ENCODE measurements at places on chromosomes 5 and 9. TPM values are rescaled to one million over a fixed set of nuclear protein-coding genes. Genes with fewer than 3 reads are reported as not detected.

Gene HTR1A
- total RNA-seq: not detected

DNA sequence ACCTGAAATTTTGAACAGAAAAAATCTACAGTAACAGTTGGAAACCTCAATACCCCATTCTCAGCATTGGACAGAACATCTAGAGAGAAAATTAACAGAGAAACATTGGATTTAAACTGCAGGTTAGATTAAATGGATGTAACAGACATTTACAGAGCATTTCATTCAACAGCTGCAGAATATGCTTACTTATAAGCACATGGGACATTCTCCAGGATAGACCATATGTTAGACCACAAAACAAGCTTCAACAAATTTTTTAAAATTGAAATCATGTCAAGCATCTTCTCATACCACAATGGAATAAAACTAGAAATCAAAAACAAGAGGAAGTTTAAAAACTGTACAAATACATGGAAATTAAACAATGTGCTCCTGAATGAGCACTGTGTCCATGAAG lies 316.3 kb downstream of the FAM170A start:
- H3K27me3 ChIP-seq: no peaks in the 10 kb centered on the region
- no peaks in the 10 kb centered on the region for H3K36me3 ChIP-seq
- no peak for DNase-seq
- no peaks in the 10 kb centered on the region for H3K4me1 ChIP-seq
- no peak overlapping the region for H3K27ac ChIP-seq
- no peak overlapping the region for H3K4me3 ChIP-seq

DNA sequence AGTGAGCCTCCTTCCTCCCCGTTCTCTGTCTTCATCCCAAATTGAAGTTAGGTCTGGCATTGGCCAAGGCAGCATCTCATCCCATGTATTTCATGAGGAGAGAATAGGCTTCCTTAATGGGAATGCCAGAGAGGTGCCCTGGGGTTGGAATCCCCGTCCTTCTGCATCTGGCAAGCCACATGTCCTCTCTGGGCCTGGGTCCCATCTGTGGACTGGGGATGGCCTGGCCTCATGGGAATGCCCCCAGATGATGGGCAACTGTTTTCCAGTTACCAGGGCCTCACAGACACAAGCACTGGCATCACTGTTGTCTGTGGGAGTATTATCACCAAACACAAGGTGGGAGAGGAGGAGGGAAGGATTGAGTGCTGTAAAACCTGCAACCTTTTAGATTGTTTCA lies 153.9 kb downstream of the FSTL4 start:
- no peak for DNase-seq
- H3K27me3 ChIP-seq: no peaks in the 10 kb centered on the region
- H3K27ac ChIP-seq: no peak overlapping the region
- H3K4me3 ChIP-seq: no peak overlapping the region
- H3K4me1 ChIP-seq: no peaks in the 10 kb centered on the region

Gene TBC1D9B
- total RNA-seq: 117 TPM

GRCh38 chr5:121086671-121087070 lies 622.6 kb downstream of the PRR16 start:
- H3K27me3 ChIP-seq: no peaks in the 10 kb centered on the region
- H3K4me1 ChIP-seq: no peaks in the 10 kb centered on the region
- no peaks in the 10 kb centered on the region for H3K36me3 ChIP-seq
- DNase-seq: no peak
- no peak overlapping the region for H3K27ac ChIP-seq

DNA sequence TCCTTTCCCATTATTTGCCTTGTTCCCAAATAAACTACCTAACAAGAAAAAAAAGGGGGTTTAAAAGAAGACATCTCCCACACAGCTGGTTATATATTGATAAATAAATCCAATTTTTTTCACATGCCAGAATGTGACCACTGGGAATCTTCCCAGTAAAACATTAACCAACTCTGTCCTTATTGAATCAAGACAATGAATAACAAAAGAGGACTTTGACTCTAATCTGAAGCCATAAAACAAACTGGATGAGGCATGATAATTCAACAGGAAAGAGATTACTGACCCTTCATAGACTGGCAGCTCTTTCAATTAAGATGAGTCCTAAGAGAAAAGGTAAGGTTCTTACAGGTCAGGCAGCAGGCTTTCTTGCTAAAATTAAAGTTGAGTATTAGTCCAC lies 165.8 kb upstream of the CDH6 start:
- no peaks in the 10 kb centered on the region for H3K4me1 ChIP-seq
- DNase-seq: no peak
- H3K27me3 ChIP-seq: no peaks in the 10 kb centered on the region
- peak overlapping the region; percentile 20 for H3K27ac ChIP-seq
- H3K36me3 ChIP-seq: no peaks in the 10 kb centered on the region

GRCh38 chr5:123124859-123125595 lies 36.0 kb downstream of the PRDM6 start:
- no peak overlapping the region for H3K4me3 ChIP-seq
- no peak overlapping the region for H3K27ac ChIP-seq
- DNase-seq: no peak
- no peaks in the 10 kb centered on the region for H3K27me3 ChIP-seq
- H3K36me3 ChIP-seq: no peaks in the 10 kb centered on the region

Gene PTGDS
- 236 TPM for total RNA-seq

GRCh38 chr9:81375187-81376100 lies 313.9 kb downstream of the TLE1 start:
- peaks cover 4% of the 10 kb centered on the region for H3K4me1 ChIP-seq
- H3K27me3 ChIP-seq: no peaks in the 10 kb centered on the region
- H3K36me3 ChIP-seq: no peaks in the 10 kb centered on the region
- no peak for DNase-seq

DNA sequence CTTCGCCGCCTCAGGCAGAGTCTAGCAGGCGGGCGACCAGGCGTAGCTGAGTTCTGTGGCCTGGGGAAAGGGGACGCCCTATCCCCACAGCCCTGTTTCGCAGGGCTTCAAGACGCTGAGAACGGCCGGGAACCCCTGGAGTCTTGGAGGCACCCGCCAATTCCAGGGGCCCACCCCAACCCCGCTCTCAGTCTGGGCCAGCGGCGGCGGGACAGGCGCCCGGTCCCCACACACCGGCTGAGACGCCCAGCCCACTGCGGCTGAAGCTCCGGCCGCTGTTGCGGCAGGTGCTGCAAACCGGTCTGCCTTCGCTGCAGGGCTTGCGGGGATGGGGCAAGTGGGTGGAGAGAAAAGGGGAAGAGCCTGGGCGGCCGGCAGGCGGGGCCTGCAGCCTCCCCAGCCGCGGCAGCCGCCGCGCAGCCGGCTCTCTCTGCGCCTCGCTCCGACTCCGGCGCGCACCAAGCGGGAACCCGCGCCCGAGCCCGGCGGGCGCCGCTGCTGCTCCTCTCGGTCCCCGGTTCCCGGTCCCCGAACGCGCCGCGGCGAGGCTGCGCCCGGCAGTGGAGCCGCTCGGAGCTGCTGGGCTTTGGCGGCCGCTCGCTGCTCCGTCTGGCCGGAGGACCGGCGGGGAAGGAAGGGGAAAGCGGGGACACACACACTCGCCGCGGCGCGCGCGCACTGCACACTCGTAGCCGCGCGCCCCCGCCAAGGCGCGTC lies at the start of gene PIP5K1B:
Gene PIP5K1B, plus strand, starts transcription at position 427 of the 717 bp plus-strand sequence. CDS start 117,375 bp downstream, outside the sequence.
- peak within 1 kb of the TSS; percentile 40 for H3K4me3 ChIP-seq
- peaks cover 8% of the 10 kb centered on the region for H3K4me1 ChIP-seq
- H3K36me3 ChIP-seq: no peaks in the 10 kb centered on the region
- H3K27me3 ChIP-seq: peaks cover 6% of the 10 kb centered on the region
- peak; percentile 91 for DNase-seq

Gene FSTL4
- 0.09 TPM for total RNA-seq

- no peak for DNase-seq
- H3K4me3 ChIP-seq: no peak overlapping the region
- H3K4me1 ChIP-seq: no peaks in the 10 kb centered on the region
- H3K36me3 ChIP-seq: no peaks in the 10 kb centered on the region
- no peak overlapping the region for H3K27ac ChIP-seq
- H3K27me3 ChIP-seq: no peaks in the 10 kb centered on the region
Measured at GRCh38 chr5:149792540-149793255, 62.6 kb downstream of the PPARGC1B start.

DNA sequence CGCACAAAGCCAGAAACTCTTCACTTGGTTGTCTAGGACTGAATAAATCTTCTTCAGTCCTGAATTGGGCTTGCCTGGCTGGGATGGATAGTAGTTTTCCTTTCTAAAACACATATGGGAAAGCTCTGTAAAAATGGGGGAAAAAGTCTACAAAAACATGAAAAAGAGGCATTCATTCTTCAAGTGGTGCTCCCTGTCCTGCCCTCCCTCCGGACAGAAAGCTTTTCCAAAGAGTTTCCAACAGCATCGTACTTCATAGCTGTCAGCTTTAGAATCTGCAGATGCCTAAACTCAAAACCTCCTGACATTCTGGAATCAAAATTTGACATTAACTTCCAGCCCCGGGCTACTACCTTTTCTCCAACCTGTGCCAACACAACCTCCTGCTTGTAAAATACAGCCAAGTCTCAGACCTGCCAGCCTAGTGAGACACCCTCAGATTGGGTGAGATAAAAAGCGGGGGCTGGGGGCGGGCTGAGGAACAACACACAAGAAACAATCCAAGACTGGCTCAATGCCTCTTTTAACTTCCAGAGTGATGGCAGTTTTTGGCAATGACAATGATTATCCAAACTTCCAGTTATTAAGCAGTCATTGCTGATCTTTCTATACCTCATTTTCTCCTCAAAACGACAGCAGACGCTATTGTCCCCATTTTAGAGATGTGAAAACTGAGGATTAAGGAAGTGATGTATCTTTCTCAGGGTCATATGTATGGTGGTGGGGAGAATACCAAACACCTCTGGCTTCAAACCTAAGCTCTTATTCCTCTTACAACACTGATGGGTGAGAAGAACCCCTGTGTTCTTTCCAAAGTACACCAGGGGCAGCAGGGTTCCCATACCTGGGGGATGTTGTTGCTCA lies 1.3 kb downstream of the TNC start:
- H3K36me3 ChIP-seq: no peaks in the 10 kb centered on the region
- H3K4me3 ChIP-seq: peak overlapping the region; percentile 76
- H3K4me1 ChIP-seq: no peaks in the 10 kb centered on the region
- no peaks in the 10 kb centered on the region for H3K27me3 ChIP-seq

Gene KLHL9
- total RNA-seq: 30.5 TPM

Gene SLC6A18
- total RNA-seq: not detected

Gene TLE1
- 52.5 TPM for total RNA-seq

Gene MYOZ3
- total RNA-seq: 0.66 TPM

- no peak overlapping the region for H3K4me3 ChIP-seq
- no peak overlapping the region for H3K27ac ChIP-seq
- H3K27me3 ChIP-seq: no peaks in the 10 kb centered on the region
- H3K36me3 ChIP-seq: no peaks in the 10 kb centered on the region
- DNase-seq: no peak
Measured at GRCh38 chr9:109609060-109609459, 111.0 kb upstream of the PTPN3 start.

Gene TTC16
- 0.72 TPM for total RNA-seq

DNA sequence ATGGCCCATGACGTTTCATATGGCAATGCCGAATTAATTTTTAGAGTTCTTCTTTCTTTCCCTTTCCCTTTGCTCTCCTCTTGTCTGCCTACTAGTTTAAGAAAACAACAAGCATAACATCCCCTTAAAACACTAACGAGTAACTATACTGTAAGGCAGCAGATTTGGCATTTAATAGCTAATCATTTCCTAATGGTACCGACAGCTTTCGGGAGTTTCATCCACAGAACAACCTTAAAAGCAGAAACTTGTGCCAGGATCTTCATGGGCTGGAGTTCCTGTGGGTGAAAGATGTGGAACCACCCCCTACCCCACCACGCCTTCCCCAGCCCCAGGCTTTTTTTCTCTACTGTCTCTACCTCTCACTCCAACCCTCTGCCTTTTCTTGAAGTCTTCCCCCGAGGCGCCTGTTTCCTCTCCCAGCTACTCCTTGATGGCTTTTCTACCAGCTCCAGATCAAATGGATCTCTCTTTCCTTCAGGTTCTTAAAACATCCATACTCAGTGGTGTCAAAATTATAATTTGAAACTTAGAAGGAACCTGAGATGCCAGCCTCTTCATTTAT lies 319.5 kb downstream of the PIK3R1 start:
- H3K4me3 ChIP-seq: no peak overlapping the region
- no peak for DNase-seq
- H3K27me3 ChIP-seq: no peaks in the 10 kb centered on the region
- peak overlapping the region; percentile 76 for H3K27ac ChIP-seq
- peaks cover 8% of the 10 kb centered on the region for H3K4me1 ChIP-seq

Gene KIF4B
- total RNA-seq: not detected

GRCh38 chr9:89593727-89594427 lies 10.9 kb upstream of the GADD45G start:
- no peaks in the 10 kb centered on the region for H3K36me3 ChIP-seq
- peak; percentile 65 for DNase-seq
- no peaks in the 10 kb centered on the region for H3K4me1 ChIP-seq
- no peaks in the 10 kb centered on the region for H3K27me3 ChIP-seq

GRCh38 chr5:150576449-150576949 lies 64.0 kb upstream of the SYNPO start:
- H3K4me3 ChIP-seq: no peak overlapping the region
- H3K36me3 ChIP-seq: no peaks in the 10 kb centered on the region
- H3K27me3 ChIP-seq: no peaks in the 10 kb centered on the region

Gene TSSK1B
- 0.13 TPM for total RNA-seq

Gene ASPN
- total RNA-seq: 1.5 TPM

DNA sequence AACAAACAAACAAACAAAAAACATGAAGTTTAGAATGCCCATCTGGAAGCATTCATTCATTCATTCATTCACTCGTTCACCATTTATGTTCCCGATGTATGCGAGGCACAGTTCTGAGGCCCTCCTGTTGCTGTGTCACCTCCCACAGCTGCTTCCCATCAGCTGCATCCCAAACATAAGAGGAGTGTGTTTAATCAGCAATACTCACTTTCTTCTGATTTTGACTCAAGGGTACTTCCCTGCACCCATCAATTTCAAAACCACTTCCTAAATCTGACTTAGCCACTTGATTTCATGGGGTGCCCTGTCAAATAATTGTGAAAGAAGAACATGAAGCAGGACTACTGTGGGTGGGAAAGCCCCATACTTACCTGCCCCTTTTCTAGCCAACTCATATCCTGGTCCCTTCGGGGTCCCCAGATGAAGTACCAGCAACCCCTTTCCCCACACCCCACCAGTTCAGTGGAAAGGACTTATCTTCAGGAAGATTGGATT lies 128.0 kb upstream of the IL12B start:
- H3K4me3 ChIP-seq: no peak overlapping the region
- no peaks in the 10 kb centered on the region for H3K4me1 ChIP-seq
- no peaks in the 10 kb centered on the region for H3K27me3 ChIP-seq
- no peak overlapping the region for H3K27ac ChIP-seq
- no peak for DNase-seq

- H3K4me1 ChIP-seq: no peaks in the 10 kb centered on the region
- H3K36me3 ChIP-seq: peaks cover 3% of the 10 kb centered on the region
- no peak overlapping the region for H3K27ac ChIP-seq
- no peaks in the 10 kb centered on the region for H3K27me3 ChIP-seq
Measured at GRCh38 chr9:137643921-137644320, 25.1 kb downstream of the EHMT1 start.

GRCh38 chr5:178831049-178831448 lies 28.7 kb upstream of the ZNF354B start:
- no peak overlapping the region for H3K4me3 ChIP-seq
- no peaks in the 10 kb centered on the region for H3K27me3 ChIP-seq
- no peaks in the 10 kb centered on the region for H3K36me3 ChIP-seq
- DNase-seq: no peak
- no peaks in the 10 kb centered on the region for H3K4me1 ChIP-seq
- no peak overlapping the region for H3K27ac ChIP-seq

Gene PSD2
- 0.13 TPM for total RNA-seq
